GM12864 (cell line): ENCODE measurements at places on chromosomes 13 and 19.

DNA sequence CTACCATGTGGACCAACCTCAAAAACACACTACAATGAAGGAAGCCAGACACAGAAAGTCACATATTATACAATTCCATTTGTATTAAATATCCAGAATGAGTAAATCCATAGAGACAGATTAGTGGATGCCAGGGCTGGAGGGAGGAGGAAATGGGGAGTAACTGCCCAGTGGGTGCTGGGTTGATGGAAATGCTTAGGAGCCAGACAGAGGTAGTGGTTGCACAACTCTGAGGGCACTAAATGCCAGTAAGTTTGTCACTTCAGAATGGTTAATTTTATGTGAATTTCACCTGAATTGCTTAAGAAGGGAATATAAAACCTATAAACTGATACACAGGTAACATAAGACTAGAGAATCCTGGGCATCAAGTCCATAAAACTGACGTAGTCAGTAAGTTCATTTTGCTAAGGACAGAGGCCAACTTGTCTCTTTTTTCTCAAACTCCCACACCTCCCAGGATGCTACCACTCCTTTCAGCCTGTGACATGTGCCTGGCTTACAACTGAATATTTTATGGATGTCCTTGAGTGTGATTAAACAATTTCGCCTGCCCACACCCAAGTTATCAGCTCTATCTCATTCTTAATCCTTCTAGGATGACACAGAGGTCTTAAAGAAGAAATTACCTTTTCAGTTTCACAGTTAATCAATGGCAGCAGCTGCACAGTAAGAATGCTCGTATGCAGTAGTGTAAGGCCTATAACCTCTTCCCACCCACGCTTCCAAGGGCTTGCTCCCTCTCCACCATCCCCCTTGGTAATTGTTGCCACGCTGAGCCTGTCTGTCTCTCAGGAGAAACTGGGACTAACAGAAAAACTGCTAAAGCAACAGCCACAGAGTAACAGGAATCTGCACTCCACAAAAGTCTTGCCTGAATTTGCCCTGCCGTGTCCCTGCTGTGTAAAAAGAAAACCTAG, 5.9 kb upstream of the MLNR start:
- no peak for DNase-seq

- no peak for DNase-seq
Measured at GRCh38 chr13:44363631-44364344, 9.8 kb upstream of the SERP2 start.

DNA sequence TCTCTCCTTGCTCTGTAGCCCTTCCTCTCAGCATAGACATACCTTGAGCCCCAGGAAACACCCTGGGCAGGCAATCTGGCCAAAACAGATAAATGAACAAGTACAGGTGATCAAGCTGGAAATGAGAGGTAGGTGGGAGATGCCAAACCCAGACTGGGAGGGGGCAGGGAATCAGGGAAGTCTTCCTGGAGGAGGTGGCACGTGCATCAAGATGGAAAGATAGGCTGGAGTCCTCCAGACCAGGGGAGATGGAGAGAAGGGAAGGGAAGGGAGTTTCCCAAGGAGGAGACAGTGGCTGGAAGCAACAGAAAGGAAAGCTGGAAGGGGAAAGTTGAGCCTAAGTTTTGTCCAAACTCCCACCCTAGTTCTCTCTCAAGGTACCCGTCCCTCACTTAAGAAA, 1.7 kb upstream of the MUC16 start:
- DNase-seq, result no peak

- DNase-seq, result no peak
Measured at GRCh38 chr13:40376296-40376849, 290.1 kb downstream of the FOXO1 start.

GRCh38 chr13:50179977-50180376, 164.7 kb downstream of the KCNRG start:
- no peak for DNase-seq

GRCh38 chr13:44867825-44868224, 121.4 kb downstream of the NUFIP1 start:
- DNase-seq, result no peak

- no peak for DNase-seq
Measured at GRCh38 chr13:24252136-24252535, 57.2 kb upstream of the C1QTNF9 start.

DNA sequence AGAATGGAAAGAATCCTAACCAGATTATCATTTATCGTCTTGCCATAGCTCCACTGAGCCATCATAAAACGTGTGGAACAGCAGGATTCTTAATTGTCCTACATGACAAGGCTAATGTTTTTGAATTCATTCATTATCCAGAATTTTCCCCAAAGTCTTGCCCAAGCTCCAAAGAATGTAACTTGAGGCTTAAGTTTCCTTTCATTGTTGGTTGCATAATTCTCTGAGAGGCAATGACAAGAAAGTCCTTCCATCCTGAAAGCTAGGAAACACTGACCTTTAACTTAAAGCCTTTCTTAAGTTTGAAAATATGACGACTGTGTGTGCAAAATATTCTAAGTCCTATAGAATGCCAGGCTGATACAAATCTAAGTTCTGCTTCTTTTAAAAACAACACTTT, 546.1 kb downstream of the SUCLA2 start:
- DNase-seq, result no peak

DNA sequence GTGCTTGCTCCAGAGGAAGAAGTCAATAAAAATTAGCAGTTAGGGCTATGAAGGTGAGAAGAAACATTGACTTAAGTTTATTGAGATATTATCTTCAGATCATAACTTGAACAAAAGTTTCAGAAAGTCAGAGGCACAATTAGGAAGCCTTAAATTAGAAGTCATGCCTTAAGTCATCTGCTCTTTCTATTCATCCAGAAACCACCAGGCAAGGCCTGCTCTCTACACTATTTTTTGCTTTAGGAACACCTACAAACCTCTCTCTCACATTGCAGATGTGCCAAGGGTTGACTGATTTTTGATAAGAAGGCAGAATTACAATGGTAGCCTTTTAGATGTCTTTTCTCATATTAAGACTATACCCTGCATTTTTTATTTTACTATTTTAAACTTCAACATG, 268.7 kb downstream of the SPRY2 start:
- no peak for DNase-seq

- no peak for DNase-seq
Measured at GRCh38 chr13:41562541-41563178, 105.3 kb downstream of the RGCC start.

DNA sequence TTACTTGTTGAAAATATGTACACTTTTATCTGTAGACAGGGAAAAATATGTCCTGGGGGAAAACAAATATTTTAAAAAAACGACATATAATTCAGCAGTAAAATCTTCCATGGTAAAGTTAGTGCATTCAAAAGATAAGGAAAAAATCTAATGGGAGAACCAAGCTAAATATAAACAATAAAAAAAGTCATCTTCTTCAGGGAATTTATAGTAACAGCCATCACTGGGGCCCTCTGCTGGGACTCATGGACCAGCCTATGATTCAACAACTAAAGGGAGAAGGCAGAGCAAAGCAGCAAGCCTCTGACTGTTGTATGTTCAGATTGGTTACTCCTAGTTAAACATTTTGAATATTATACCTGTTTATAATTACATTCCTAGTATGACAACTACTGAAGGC, 93.0 kb downstream of the ITGBL1 start:
- DNase-seq, result no peak

GRCh38 chr13:46613409-46614049, 60.6 kb downstream of the LRCH1 start:
- DNase-seq, result no peak

DNA sequence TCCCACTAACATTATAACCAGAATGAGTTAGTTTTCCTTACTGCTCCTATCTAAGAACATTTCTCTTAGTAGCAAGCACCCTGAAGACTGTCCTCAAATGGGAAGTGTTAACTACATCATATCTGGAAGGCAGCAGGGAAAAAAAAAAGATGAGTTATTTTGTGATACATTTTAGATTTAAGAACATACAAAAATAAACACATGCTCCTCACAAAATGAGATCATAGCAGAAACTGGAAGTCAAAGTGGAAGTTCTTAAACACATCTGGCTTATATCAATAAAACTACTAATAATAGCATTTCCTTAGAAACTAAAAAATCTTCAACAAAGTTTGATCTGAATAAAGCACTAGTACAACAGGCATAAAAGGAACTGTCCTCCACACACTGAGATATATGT, 70.4 kb downstream of the SLITRK6 start:
- no peak for DNase-seq

DNA sequence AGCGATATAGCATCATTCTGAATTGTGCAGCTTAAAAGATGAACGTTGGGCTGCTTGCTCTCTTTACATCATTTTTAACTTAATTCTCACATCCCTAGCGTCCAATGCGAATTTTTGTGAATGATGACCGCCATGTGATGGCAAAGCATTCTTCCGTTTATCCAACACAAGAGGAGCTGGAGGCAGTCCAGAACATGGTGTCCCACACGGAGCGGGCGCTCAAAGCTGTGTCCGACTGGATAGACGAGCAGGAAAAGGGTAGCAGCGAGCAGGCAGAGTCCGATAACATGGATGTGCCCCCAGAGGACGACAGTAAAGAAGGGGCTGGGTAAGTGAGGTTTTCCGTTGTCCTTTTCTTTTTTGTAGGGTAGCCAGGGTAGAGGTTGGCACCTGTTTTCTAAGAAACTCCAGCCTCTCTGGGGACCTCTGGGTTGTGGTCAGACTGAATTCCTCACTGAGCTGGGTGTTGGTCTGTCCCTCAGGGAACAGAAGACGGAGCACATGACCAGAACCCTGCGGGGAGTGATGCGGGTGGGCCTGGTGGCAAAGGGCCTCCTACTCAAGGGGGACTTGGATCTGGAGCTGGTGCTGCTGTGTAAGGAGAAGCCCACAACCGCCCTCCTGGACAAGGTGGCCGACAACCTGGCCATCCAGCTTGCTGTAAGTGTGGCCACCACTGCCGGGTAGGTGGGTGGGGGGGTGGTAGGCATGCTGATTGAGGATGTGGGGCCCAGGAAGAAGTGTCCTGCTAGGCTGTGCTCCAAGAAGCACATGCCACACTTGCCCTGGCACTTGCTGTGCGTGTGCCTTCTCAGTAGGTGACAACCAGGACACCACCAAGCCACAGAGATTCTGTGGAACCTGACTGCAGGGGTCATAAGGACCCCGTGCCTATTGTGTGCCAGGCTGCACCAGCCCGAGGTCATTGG, 17.0 kb downstream of the ILF3 start:
- no peak for DNase-seq

GRCh38 chr13:58855283-58855682, 1223.7 kb downstream of the PCDH17 start:
- DNase-seq, result no peak

DNA sequence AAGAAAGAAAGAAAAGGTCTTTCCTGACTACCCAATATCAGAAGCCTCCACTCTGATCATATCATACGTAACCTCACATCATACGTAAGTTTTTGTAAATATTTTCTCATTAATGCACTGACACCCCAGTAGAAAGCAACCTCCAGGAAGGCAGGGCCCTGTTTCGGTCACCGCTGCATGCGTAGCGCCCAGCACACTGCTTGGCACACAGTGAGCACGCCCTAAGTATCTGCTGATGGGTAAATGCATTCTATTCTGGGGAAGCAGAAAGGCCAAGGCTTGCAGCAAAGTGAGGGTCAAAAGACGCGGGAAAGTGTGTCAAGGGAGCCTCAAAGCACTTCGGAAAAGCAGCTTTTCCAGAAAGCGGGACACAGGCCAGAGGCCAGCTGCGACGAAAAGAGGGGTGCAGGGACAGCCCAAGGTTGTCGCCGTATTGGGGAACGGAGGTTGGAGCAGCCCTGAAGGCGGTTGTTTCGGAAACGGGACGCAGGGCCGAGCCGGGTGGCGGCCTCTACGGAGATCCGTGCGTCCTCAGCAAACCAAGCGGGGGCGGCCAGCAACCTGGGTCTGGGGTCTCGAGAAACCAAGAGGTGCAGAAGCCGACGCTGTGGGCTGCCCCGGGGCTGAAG, 463 bp downstream of the SUGP1 start:
- DNase-seq, result no peak

GRCh38 chr13:64130171-64130570, 2714.5 kb upstream of the PCDH20 start:
- DNase-seq, result no peak

GRCh38 chr13:26719356-26719945, 41.1 kb downstream of the GPR12 start:
- DNase-seq, result no peak
